ENCODE measurements at places on chromosomes 12 and 14.

GRCh38 chr12:57459750-57460467 is at the start of gene GLI1:
Gene GLI1, plus strand, starts transcription at chr12:57459785. Its CDS starts 3,907 bp downstream, at chr12:57463692.
- H3K4me1 ChIP-seq: peaks cover 70% of the 10 kb centered on the region
- no peaks in the 10 kb centered on the region for H3K36me3 ChIP-seq
- peak within 1 kb of the TSS; percentile 43 for H3K27ac ChIP-seq

GRCh38 chr14:62777510-62777909 is 267.7 kb downstream of the KCNH5 start:
- no peak for DNase-seq
- no peaks in the 10 kb centered on the region for H3K27me3 ChIP-seq

DNA sequence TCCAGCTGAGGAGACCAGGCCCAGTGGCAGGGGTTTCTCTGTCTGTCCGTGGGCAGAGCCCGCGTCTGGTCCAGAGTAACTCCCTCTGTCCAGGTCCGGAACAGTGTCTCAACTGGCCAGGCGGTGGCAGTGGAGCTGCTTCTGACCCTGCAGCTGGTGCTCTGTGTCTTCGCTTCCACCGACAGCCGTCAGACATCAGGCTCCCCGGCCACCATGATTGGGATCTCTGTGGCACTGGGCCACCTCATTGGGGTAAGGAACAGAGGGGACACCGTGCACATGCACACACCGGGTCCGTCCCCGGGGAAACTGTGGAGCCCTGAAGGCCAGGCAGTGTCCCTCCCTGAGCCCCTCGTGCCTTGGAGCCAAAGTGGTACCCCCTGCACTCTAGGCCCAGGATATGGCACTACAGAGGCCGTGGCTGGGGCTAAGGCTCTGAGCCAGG is 1.5 kb downstream of the AQP6 start:
- peaks cover 56% of the 10 kb centered on the region for H3K4me1 ChIP-seq
- no peak overlapping the region for H3K4me3 ChIP-seq
- H3K27me3 ChIP-seq: peaks cover 34% of the 10 kb centered on the region
- no peaks in the 10 kb centered on the region for H3K36me3 ChIP-seq
- no peak overlapping the region for H3K27ac ChIP-seq

GRCh38 chr12:89217472-89217871 is 134.8 kb downstream of the DUSP6 start:
- H3K36me3 ChIP-seq: no peaks in the 10 kb centered on the region
- no peak for DNase-seq
- H3K4me1 ChIP-seq: peaks cover 18% of the 10 kb centered on the region
- no peak overlapping the region for H3K4me3 ChIP-seq
- H3K27me3 ChIP-seq: no peaks in the 10 kb centered on the region
- no peak overlapping the region for H3K27ac ChIP-seq

GRCh38 chr14:51443195-51444018 is 203.4 kb downstream of the TMX1 start:
- no peaks in the 10 kb centered on the region for H3K27me3 ChIP-seq
- no peaks in the 10 kb centered on the region for H3K36me3 ChIP-seq
- H3K27ac ChIP-seq: no peak overlapping the region
- no peaks in the 10 kb centered on the region for H3K4me1 ChIP-seq
- DNase-seq: no peak

GRCh38 chr12:93015871-93016751 is 87.0 kb upstream of the EEA1 start:
- no peaks in the 10 kb centered on the region for H3K27me3 ChIP-seq
- peak overlapping the region; percentile 75 for H3K27ac ChIP-seq
- peak; percentile 97 for DNase-seq
- peak overlapping the region; percentile 17 for H3K4me3 ChIP-seq
- peaks cover 82% of the 10 kb centered on the region for H3K4me1 ChIP-seq

- no peaks in the 10 kb centered on the region for H3K27me3 ChIP-seq
- H3K4me3 ChIP-seq: no peak overlapping the region
- DNase-seq: no peak
- H3K27ac ChIP-seq: no peak overlapping the region
Observed at GRCh38 chr12:15494329-15495046, 172.2 kb downstream of the PTPRO start.

DNA sequence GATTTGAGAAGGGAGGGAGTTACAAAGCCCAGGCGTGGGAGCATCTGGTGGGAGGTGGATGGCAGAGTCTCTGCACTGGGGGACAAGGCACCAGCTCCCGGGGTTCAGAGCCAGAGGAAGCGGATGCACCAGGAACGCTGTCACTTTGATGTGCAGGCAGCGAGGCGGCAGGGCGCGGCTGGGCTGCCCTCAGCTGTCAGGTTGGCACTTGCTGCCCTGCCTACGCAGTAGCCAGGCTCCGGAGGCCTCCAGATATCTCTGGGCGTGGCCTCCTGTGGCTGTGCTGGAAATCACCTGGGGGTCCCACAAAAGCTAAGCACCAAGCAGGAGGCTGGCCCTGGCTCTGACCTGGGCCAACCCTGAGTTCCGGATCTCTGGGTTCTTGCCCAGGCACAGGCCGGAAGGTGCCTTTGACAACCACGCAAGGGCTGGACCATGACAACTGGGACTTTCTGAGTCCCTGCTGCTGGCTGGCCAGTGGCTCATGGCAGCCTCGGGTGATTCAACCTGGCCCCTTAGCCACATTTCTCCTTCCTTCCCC is 62.1 kb upstream of the MAP1LC3B2 start:
- no peak overlapping the region for H3K4me3 ChIP-seq
- no peaks in the 10 kb centered on the region for H3K27me3 ChIP-seq
- no peak for DNase-seq
- no peaks in the 10 kb centered on the region for H3K36me3 ChIP-seq
- H3K27ac ChIP-seq: no peak overlapping the region

DNA sequence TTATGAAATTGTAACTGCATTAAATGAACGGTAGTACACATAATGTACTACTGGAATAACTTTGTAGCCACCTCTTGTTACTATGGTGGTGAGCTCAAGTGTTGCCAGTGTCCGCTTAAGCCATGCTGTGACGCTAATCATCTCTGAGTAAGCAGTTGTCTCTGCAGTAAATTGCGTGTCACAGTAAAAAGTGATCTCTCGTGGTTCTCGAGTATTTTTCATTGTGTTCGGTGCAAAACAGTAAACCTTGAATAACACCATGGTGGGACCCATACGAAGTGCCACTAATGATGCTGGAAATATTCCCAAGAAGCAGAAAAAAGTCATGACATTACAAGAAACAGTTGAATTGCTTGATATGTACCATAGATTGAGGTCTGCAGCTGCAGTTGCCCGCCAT is 524.8 kb downstream of the SOX5 start:
- no peak for DNase-seq
- no peak overlapping the region for H3K4me3 ChIP-seq
- H3K4me1 ChIP-seq: no peaks in the 10 kb centered on the region
- H3K36me3 ChIP-seq: no peaks in the 10 kb centered on the region

GRCh38 chr12:143964-144649 is 69.8 kb downstream of the SLC6A12 start:
- DNase-seq: peak; percentile 62
- H3K36me3 ChIP-seq: no peaks in the 10 kb centered on the region
- peaks cover 43% of the 10 kb centered on the region for H3K4me1 ChIP-seq
- peaks cover 32% of the 10 kb centered on the region for H3K27me3 ChIP-seq
- H3K4me3 ChIP-seq: peak overlapping the region; percentile 20

DNA sequence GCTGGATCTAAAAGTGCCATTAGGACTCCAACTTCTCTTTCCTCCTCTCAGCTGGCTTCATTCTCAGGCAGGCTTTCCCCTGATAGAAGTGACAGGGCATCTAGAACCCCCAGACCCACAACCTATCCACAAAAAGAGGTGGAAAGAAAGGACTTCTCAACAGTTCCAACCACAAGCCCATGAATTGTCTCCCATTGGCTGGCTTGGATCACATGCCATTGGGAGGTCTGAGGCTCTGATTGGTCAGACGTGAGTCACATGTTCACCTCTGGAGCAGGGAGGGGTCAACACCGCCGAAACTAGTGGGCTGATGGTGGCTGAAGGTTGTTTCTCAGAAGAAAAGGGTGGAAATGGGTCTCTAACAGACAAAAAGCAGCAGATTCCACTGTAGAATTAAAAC is 47.2 kb downstream of the DRAM1 start:
- H3K36me3 ChIP-seq: no peaks in the 10 kb centered on the region
- H3K4me3 ChIP-seq: no peak overlapping the region
- H3K27ac ChIP-seq: no peak overlapping the region
- H3K4me1 ChIP-seq: peaks cover 7% of the 10 kb centered on the region

- no peak overlapping the region for H3K4me3 ChIP-seq
- DNase-seq: peak; percentile 6
- no peaks in the 10 kb centered on the region for H3K27me3 ChIP-seq
- H3K27ac ChIP-seq: no peak overlapping the region
- no peaks in the 10 kb centered on the region for H3K36me3 ChIP-seq
Observed at GRCh38 chr12:30286345-30286926, 409.2 kb downstream of the IPO8 start.

- no peak overlapping the region for H3K27ac ChIP-seq
- peaks cover 14% of the 10 kb centered on the region for H3K4me1 ChIP-seq
- no peak overlapping the region for H3K4me3 ChIP-seq
Observed at GRCh38 chr12:124233041-124233796, 61.7 kb upstream of the RFLNA start.

DNA sequence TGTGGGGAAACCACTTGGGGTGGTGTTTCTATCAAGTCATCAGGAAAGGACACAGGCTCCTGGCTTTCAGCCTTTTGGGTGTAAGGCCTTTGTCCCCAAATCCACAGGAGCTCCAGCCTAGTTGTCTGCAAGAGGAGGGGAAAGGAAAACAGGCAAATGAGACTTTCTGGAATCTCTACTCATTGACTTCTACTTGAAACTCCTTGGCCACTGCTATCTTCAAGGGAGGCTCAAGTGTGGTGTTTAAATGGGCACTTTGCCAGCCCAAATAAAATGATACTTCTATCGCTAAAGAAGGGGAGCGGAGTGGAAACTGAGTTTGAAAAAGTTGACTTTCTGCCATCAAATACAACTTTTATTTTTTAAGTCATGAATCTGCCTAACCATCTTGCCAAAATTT is 445.9 kb upstream of the RGS6 start:
- no peak overlapping the region for H3K4me3 ChIP-seq
- H3K27ac ChIP-seq: no peak overlapping the region
- no peaks in the 10 kb centered on the region for H3K36me3 ChIP-seq
- no peaks in the 10 kb centered on the region for H3K27me3 ChIP-seq

DNA sequence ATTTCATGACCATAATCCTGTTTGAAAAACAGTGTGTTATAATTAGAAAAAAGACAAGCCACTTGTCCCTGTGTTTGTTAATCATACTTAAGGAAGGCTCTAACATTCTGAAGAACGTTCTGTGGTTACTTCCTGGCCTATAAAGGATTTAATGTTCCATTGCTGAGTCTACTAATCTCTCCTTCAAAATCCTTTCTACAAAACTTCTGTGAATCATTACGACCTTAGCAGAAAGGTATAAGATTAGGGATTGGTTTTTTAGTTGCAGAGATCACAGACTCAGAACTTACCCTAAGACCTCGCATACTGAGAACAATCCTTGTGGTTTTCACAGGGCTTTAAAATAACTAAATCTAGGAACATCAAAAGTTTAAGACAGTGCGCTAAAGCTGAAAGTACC is 48.3 kb downstream of the TMCC3 start:
- no peaks in the 10 kb centered on the region for H3K4me1 ChIP-seq
- no peaks in the 10 kb centered on the region for H3K36me3 ChIP-seq
- no peak overlapping the region for H3K27ac ChIP-seq
- no peak for DNase-seq
- 0 out of 3 replicates have a peak, but pooled peaks cover 3% of the 10 kb centered on the region for H3K27me3 ChIP-seq

DNA sequence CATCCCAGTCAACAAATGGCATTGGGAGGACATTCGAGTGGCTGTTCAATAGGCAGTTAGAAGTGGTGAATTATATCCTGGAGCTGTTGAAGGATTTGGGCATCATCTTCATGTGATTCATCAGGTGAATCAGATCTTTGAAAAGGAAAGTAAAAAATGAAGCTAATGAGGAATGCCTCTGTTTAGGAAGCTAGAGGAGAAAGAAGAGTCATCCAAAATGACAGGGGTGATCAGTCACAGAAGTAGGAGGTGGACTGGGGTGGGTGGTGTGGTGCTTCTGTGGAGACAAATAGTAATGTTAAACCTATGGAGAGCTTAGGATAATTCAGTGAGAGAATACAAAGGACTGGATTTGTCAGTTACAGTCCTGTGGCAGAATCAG is 32.7 kb downstream of the DIP2B start:
- no peak overlapping the region for H3K4me3 ChIP-seq
- H3K36me3 ChIP-seq: 0 out of 3 replicates have a peak, but pooled peaks cover 3% of the 10 kb centered on the region
- DNase-seq: no peak
- no peaks in the 10 kb centered on the region for H3K27me3 ChIP-seq
- peaks cover 75% of the 10 kb centered on the region for H3K4me1 ChIP-seq

All from HepG2 (cell line).